ENCODE measurements at places on chromosomes 1 and 21.
A peak's percentile ranks its signal among the peaks of the same experiment; 100 is the strongest.

GRCh38 chr1:53271446-53272090 lies 33.2 kb upstream of the MAGOH start:
- no peak for DNase-seq

- DNase-seq, result no peak
Measured at GRCh38 chr1:193176788-193177187, 9.6 kb downstream of the B3GALT2 start.

GRCh38 chr1:211231873-211232272 lies 27.3 kb upstream of the RCOR3 start:
- DNase-seq, result no peak

DNA sequence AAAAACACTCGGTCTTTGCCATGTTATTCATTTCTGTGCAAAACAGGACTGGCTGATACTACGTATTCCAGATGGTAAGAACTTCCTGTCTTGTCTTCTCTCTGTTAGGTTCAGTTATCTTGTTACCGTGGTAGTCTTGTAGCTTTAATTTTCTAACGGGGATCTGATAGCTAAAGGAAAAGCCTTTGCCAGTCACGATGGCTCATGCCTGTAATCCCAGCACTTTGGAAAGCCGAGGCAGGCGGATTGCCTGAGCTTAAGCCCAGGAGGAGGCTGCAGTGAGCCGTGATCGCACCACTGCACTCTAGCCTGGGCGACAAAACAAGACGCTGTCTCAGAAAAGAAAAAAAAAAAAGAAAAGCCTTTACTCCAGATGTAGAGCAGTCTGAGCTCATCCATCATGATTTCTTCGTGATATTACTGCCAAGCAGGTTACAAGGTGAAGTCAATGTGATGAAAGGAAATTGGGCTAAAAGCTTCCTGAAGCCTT lies 11.1 kb upstream of the MSTO1 start:
- no peak for DNase-seq

DNA sequence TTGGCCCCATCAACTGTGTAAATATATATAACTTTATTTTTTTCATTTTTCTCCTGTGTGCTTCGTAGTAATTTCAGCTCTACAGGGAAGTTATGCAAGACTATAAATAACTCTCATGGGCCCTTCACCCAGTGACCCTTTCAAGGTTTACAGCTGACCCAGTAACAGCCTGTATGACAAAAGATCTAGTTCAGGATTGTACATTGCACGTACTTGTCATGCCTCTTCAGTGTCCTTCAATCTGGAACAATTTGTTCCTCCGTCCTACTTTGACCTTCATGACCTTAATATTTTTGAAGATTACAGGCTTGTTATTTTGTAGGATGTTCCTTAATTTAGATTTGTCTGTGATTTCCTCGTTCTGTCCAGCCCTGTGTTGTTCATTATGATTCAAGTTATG lies 40.5 kb downstream of the BRINP2 start:
- no peak for DNase-seq

GRCh38 chr21:32392880-32393676 lies at the start of gene URB1:
Gene URB1, minus strand, starts transcription at chr21:32393012. Its CDS starts 102 bp downstream, at chr21:32392910.
- DNase-seq, result peak; percentile 91

- no peak for DNase-seq
Measured at GRCh38 chr1:11682799-11683198, 1.9 kb upstream of the MAD2L2 start.

GRCh38 chr1:107147843-107148242 lies 7.0 kb downstream of the NTNG1 start:
- DNase-seq, result no peak

DNA sequence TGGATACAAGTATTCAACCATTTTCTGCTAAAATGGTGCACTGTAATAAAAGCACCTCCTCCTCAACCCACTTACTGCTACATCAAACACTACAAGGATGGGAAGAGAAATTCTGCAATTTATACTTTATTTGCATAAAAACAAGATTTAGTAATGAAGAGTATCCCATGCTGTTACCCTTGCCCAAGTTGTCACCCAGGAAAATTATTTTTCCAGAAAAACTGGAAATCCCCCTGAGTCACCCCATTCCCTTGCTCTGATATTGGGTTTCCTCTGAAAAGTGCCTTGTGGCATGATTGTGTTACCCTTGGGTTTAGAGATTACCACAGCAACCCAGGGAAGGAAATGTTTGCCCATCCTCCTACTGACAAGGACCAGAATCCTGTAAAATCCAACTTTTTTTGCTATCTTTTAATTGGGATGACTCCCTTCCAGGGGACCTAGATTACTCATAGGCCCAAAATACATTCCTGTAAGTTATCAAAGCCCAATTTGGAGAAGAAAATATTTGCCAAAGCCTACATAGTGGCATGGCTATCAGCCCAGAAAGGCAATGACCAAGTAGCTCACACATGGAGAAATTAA lies 16.5 kb upstream of the ZC3H11B start:
- no peak for DNase-seq

- no peak for DNase-seq
Measured at GRCh38 chr1:22132517-22133235, 10.2 kb downstream of the WNT4 start.

DNA sequence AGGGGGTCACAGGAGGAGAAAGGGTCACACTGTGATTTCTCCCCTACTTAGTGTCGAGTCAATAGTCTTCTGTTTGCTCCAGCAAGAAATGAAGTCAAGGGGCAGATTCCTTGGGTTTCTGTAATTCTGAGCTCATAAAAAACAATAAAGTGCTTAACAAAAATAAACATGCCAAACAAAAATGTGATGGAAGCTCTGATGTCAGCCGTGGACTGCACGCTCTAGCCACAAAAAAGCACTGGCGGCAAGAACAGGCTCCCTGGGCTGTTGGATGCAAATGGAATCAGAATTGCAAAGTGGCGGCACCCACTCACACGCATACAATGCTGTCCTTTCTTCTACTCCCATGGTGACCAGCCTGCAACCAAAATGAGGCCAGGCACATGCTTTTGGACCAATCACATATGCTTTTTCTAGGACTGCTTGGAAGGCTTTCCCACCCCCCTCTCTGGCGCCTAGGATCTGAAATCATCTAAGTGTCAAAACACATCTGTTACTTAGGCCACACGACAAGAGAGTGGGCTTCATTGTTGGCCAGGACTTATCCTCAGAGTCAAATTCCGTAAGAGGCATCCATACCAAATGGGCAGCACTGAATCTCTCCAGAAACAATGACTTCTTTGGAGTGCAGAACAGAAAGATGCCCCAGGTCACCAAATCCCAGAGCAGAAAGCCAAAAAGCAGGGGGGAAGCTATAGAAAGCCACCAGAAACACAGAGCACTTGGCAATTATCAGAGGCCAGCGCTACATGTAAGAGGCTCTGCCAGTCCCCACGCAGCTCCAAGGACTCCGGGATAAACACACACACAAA lies 9.2 kb downstream of the C1orf198 start:
- DNase-seq, result no peak

DNA sequence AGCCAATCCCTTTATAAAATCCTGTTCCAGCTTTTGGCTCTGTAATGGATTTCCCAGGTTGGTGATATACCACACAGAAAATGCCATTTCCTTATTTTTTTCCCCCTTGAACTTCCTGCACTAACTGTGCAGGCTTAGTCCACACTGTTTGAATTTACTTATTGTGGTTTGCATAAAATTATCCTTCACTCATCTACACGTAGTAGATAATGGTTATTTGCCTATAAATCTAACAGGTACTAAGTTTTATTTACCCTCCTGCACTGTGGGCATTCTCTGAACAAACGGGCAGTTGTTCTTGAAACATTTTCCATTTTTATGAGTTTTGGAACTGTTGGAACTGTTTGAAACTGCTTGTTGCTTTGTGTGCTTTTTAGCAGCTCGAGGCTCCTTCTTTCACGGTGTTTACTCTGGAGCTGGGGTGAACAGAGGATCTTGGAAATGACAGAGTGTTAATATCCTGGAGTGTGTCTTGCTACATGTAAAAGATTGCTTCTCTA lies 23.0 kb upstream of the KIFAP3 start:
- DNase-seq, result no peak

- DNase-seq, result no peak
Measured at GRCh38 chr1:98399218-98399617, 262.3 kb upstream of the SNX7 start.

DNA sequence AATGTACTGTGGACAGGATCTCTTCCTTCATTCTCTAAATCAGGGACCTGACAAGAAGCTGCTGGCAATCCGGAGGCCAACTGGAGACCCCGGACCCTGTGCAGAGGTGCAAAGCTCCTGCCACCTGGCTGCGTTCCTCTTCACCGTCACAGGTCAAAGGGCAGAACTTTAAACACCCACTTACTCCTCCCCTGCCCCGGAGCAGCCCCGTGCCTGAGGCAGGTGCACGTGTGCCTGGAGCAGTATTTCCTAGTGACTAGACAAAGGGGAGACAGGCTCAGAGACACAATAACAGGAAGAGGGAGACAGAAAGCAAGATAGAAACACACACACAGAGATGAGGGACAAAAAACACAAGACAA lies 6.6 kb upstream of the PIGC start:
- no peak for DNase-seq

GRCh38 chr1:94804442-94804837 lies 15.7 kb upstream of the SLC44A3 start:
- no peak for DNase-seq

DNA sequence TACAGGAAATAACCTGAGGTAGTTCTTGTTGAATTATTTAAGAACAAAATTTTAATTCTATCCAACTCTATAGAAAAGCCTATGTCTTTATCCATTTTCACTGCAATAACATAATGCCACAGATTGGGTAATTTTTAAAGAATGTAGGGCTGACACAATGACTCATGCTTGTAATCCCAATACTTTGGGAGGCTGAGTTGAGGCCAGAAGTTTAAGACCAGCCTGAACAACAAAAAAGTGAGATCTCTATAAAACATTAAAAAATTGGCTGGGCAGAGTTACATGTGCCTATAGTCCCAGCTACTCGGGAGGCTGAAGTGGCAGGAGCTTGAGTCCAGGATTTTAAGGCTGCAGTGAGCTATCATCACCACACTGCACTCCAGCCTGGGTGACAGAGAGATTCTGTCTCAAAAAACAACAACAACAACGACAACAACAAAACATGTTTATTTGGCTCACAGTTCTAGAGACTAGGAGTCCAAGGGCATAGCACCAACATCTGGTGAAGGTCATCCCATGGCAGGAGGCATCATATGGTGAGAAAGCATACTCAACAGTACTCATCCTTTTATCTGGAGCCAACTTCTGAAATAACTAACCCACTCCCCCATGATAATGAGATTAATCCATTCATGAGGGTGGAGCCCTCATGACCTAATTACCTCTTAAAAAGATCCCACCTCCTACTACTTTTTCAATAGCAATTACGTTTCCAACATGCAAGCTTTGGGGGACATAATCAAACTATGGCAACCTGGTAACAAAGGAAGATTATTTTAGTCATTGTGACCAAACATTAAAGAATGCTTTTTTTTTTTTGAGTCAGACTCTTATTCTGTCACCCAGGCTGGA lies 59.6 kb downstream of the ABL2 start:
- no peak for DNase-seq

- no peak for DNase-seq
Measured at GRCh38 chr1:200184196-200184595, 156.7 kb downstream of the NR5A2 start.

- no peak for DNase-seq
Measured at GRCh38 chr21:32520875-32521735, 64.2 kb downstream of the TCP10L start.

- no peak for DNase-seq
Measured at GRCh38 chr1:45177452-45177851, 29.0 kb downstream of the ZSWIM5 start.

GRCh38 chr1:65882076-65882475 lies 89.4 kb downstream of the PDE4B start:
- DNase-seq, result no peak

Measured in central memory CD8-positive, alpha-beta T cell (primary cell).